Uterus (tissue), 4 donors: ENCODE measurements at places on chromosomes 6 and 20.

DNA sequence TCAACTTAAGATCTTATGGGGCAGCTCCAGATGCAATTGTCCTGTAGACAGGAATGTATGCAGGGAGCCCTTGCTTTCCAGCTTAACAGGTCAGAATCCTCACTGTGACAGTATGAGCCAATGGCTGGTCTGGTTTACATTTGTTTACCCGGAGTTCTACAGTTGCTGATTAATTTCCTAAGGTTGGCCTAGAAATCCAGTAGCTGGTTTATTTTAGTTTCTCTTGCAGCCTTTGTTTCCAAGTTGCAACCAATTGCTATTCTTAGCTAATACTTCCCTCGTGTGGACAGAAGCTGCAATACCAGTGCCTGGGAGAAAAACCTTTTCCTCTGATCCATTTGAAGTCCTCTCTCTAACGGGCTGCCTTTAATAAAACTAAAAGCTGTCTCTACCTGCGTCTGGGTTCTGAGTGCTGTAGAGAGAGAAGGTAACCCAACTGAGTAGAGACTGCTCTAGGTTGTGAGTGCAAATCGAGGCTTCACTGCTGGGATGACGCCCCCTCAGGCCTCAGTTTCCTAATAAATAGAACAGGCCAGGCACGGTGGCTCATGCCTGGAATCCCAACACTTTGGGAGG, 45.9 kb downstream of the ZNF217 start:
- DNase-seq = peak; percentile 33

DNA sequence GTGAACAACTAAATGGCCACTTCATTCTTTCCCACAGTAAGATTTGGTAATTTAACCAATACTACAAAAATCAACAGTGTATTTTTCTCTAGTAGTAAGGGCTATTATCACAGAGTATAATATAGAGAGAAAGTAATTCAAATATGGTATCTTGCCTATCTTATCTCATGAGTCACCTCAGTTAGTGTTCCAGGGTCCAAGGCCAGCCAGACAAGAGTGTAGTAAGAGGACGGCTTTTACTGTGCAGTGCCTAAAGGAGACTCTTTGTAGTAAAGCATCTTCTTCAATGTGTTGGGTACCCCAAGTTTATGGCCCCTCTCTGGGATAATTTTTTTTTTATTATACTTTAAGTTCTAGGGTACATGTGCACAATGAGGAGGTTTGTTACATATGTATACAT, 607.4 kb downstream of the PKHD1 start:
- DNase-seq = no peak

GRCh38 chr20:1953621-1954020, 40.2 kb downstream of the PDYN start:
- no peak for DNase-seq

- peak; percentile 36 for DNase-seq
These were observed 108.4 kb upstream of the PRSS16 start for GRCh38 chr6:27138837-27139755.

DNA sequence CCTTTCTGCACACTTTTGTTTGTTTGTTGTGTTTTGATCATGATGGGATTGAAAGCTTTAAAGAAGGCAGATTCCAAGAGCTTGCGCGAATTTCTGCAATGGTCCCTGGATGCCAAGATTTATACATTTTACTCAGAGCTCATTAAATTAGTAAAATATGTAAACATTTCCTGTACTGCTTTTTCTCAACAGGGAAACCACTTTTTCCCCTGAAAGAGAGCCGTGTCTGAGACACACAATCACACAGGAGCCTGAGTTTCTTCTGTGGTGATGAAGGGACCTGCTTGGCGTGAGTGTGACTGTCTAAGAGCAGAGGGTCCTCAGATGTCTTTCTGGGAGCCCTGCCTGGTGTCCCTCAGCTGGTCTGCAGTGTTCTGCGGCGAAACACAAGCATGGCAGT, 12.1 kb upstream of the TAGAP start:
- no peak for DNase-seq

- no peak for DNase-seq
These were observed 22.0 kb downstream of the C6orf89 start for GRCh38 chr6:36907781-36908180.

DNA sequence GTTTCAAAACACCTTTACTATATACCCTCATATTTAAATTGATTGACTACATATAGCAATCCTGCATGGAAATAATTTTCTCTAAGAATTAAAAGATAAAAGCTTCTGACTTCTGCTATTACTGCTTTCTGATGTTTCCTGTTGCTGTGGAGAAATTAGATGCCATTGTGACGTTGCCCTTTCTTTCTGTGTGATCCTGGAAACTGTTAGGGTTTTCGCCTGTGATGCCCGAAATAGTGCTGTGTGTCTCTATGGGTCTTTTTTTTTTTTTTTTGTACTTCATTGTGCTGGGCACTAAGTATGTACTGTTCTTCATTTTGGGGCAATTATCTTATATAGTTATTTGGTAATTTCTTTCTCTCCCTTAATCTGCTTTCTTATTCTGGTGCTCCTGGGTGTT, 205.0 kb downstream of the ARID1B start:
- DNase-seq = no peak

GRCh38 chr6:95576218-95576997, 927 bp upstream of the MANEA start:
- DNase-seq = no peak

GRCh38 chr20:50913690-50914375, 17.4 kb downstream of the ADNP start:
- no peak for DNase-seq

GRCh38 chr6:25899123-25899522, 25.1 kb upstream of the SLC17A3 start:
- DNase-seq = no peak

- no peak for DNase-seq
These were observed 109.6 kb upstream of the TRAF3IP2 start for GRCh38 chr6:111715321-111715720.

DNA sequence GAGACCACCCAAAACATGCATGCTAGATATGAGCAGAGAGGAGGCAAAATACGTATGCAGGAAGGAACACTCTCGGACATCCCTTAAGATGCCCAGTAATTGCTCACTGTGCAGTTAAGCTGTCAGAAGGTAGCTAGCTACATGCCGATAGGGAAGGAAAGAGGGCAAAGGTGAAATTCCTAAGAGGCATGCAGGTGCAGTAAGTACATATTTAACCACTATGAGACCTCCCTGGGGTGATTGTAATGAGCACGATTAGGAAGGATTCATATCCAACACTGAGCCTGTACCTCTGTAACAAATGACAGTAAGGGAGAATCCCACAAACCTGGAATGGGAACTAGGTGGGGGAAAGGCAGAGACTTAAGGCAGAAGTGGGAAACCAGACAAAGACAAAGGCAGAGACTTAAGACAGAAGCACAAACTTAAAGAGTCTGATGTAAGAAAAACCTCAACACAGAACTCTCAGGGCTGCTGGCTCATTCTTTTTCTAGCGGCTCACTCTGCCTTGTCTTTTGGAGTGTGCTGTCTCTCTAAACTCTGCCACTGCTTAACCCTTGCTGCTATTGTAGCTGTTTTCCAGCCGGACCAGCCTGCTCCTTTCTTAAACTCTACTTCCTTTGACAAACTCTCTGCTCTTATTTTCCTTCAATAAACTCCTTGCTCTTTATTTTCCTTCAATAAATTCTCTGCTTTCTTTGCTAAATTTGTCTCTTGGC, 148.1 kb downstream of the UBE3D start:
- DNase-seq = no peak

GRCh38 chr6:125815080-125815910, 24.5 kb downstream of the NCOA7 start:
- DNase-seq = no peak

- no peak for DNase-seq
These were observed 248.4 kb upstream of the IRAK1BP1 start for GRCh38 chr6:78618970-78619369.

DNA sequence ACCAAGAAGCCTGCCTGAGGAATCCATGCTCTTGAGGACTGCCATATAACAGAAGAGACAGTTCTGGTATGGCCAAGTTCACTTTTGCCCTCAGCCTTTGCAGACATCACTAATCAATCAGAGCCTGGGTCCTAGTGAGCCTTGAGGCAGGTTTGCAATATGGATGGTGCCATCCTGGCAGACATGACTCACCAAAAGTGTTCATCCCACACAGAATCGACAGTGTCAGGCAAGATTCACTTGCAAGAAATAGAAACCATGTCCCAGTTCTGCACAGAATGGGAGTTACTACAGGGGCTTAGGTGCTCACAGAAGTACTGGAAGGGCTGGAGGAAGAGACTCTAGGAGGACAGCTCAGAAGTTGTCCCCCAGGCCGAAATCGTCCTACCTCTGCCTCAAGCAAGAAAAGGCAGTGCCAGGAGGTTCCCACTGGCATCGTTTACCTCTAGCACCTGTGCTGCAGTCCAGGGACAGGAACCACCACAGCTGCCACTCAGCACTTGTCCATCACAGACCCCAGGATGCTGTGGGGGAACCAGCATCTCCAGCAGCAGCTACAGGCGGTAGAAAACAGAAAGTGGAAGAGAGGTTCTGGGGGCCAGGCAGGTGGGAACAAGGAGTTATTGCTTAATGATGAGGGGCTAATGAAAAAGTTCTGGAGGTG, 42.6 kb upstream of the PHACTR3 start:
- DNase-seq = no peak

DNA sequence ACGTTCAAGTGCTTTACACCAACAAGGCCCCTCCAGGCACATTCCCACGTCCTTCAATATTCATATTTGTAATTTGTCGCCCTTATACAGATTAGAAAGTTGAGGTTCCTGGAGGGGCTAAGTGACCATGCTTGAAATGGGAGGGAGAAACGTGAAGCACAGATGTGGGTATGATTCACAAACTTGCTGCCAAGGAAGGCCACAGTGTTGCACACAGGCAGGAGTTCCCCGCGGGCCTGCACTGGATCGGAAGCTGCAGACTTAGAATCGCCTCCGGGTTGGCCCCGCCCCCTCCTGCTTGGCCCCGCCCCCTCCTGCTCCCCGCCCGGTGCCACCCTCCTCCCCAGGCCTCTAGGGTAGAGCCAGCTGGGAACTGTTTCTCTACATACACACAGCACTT, 58.2 kb upstream of the QKI start:
- DNase-seq = no peak

- no peak for DNase-seq
These were observed 141.9 kb upstream of the NEDD9 start for GRCh38 chr6:11374036-11375010.

- no peak for DNase-seq
These were observed 27.0 kb downstream of the LAMA4 start for GRCh38 chr6:112227411-112227810.

- no peak for DNase-seq
These were observed 674.9 kb downstream of the HDGFL1 start for GRCh38 chr6:23244300-23244699.

- no peak for DNase-seq
These were observed 105.5 kb upstream of the BACH2 start for GRCh38 chr6:90401933-90402830.

GRCh38 chr6:8628063-8628462, 192.7 kb upstream of the SLC35B3 start:
- no peak for DNase-seq

- no peak for DNase-seq
These were observed 15.9 kb downstream of the BCAS1 start for GRCh38 chr20:54054516-54054915.

GRCh38 chr6:149935246-149935645, 6.6 kb upstream of the ULBP2 start:
- DNase-seq = no peak

DNA sequence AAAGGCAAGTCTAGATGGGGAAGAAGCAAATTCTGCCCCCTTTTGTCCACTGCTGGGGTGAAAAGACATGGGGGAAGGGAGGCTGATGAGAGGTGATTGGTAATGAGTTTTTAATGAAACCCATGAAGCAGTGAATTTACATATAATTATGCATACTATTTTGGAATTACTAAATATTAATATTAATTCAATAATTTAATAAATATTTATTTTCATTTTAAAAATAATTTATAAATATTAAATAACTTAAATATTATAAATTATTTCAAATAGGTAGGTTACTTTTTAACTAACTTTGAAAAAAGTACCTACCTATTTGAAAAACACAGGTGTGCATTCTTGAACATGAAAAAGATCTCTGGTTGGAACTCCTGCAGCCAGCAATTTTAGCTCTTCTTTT, 138.1 kb upstream of the GPR6 start:
- no peak for DNase-seq

- DNase-seq = no peak
These were observed 102.8 kb upstream of the BEND3 start for GRCh38 chr6:107218142-107218541.

DNA sequence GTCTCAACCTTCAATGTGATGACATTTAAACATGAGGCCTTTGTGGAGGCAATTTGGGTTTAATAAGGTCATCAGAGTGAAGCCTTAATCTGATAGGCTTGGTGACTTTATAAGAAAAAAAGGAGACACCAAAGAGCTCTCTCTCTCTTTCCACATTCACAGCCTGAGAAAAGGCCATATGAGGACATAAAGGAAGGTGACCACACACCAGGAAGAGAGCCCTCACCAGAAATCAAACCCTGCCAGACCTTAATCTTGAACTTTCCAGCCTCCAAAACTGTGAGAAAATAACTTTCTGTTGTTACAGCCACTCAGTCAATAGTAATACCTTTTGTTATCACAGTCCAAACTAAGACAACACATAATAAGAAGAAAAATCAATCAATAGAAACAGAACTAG, 47.7 kb downstream of the COL12A1 start:
- no peak for DNase-seq

DNA sequence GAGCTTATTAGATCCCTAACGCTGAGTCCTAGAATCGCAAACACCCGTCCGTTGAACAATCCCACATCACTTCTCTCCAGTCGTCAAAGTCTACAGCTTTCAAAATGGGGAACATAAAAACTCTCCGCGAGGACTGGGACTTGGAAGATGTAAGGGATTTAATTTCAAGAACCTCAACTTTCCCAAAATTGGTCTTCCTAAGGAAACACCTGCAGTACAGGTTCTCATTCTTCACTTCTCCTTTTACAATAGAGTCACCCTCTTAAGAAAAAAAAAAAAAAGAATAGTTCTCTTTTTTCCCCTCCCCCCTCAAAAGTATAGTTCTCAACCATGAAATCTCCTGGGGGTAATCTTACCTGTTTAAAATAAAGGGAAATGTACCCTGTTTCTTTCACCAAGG, 6.6 kb upstream of the ZBTB22 start:
- no peak for DNase-seq

GRCh38 chr6:169926617-169927417, 175.4 kb downstream of the ERMARD start:
- DNase-seq = no peak

- peak; percentile 51 for DNase-seq
These were observed 209.8 kb upstream of the KCNQ5 start for GRCh38 chr6:72411872-72412708.

- no peak for DNase-seq
These were observed 6.9 kb upstream of the ZSCAN16 start for GRCh38 chr6:28117386-28118050.

- no peak for DNase-seq
These were observed 9.4 kb downstream of the CST4 start for GRCh38 chr20:23679133-23680092.

- no peak for DNase-seq
These were observed 17.0 kb downstream of the GSS start for GRCh38 chr20:34938466-34939163.

- DNase-seq = no peak
These were observed 64.2 kb upstream of the MYLIP start for GRCh38 chr6:16064671-16065072.
